IMR-90 (cell line): ENCODE measurements at places on chromosomes 1 and 21. TPM values are rescaled to one million over a fixed set of nuclear protein-coding genes. Genes with fewer than 3 reads are reported as not detected.

- no peak for DNase-seq
Measured at GRCh38 chr21:41833497-41834115, 45.5 kb downstream of the PRDM15 start.

The ZNF648 gene
- total RNA-seq, result not detected in 2 replicates

DNA sequence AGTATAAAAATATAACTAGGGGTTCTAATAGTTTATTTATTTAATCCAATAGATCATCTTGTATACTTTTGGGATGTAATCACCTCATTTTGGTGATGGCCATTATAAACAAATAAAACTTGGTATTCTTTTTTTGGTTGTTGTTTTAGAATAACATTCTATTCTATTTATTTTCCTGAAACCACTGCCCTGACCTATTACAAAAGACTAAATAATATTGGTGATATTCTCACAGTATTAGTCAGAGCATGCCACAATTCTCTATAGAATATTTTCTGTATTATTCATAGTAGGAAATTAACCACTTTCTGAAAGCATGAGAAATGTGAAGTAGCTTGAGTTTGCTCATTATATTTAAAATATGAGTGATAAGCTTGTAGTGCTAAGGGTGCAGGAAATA, 54.1 kb upstream of the LRRC7 start:
- peak; percentile 28 for DNase-seq

DNA sequence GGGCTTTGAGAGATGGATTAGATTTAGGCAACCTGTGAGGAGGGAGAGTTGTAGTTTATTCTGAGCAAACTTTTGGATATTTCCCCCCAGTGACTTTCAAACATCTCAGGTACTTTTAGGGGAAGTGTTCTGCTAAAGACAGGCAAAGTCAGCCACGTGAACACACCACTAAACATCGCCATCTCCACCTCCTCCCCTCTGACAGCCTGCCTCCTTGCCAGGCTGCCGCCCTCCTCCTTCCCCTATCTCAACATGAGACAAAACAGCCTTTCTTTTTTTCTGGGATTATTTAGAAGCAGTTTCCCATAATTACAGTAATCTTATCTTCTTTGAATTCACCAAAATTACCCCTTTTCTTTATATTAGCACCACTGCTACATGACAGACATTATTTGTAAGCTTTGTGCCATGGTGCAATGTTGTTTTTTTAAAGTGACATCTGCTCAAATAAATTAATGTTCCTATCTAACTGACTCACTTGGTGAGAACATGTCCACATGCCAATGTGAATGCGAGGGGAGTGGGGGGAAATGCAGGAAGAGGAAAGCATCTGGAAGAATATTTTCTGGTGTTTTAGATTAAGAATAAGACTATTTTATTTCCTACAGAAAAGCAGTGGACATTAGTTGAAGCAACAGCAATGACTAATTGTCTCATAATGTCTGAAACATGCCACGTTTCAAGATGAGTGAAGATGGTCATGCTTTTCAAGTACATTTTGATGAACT, 147.8 kb upstream of the ATP1B1 start:
- DNase-seq, result no peak

DNA sequence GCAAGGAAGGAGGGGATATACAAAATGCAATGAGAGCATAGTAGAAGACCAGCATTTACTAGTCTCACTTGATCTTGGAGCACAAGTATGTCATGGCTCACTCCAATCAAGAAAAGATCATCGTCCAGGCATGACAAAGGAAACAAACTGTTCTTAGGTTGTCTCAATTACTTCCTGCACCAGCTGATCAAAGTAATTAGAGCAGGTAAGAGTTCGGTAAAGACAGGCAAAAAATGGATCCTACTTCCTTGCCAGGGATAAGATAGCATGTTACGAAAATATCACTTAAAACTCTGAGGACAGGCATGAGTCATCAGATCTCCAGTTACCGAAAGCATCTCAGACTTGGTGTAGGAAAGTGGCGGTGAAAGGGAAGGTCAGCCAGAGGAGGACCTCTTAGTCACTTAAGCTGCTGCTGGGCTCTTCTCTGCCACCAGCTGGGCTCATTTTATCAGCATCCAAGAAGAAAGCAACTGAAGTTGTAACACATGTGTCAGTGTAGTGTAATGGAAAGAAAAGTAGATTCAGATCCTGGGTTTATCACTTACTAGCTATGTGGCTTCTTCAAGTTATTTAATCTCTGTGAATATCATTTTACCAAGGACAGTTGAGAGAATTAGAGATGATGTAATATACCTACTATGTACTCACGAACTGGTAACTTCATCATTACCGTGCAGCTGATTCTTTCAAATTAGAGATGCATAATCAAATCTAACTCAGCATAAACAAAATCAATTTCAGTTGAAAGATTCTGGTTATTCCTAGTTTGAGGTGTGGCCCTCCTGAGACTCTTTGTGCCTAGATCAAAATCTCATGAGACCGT, 46.8 kb downstream of the XCL1 start:
- DNase-seq, result peak; percentile 30

DNA sequence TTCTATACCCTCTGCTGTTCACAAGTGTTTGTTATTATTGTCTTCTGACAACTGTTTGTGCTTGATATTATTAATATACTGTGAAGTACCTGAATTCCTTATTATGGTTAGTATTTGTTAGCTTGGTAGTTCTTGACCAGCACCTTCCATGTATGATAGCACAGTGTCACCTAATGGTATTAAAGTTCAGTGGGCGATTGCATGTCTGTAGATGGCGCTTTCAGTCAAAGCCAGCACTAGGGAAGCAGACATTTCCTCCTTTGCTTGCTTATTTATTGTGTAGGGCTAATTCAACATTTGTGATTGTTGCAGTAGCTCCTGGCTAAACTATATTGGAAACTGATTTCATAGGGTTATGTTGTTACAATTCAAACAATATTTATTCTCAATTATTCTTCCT, 218.0 kb downstream of the ZP4 start:
- DNase-seq, result no peak

The CYP4A22 gene
- not detected in 2 replicates for total RNA-seq

The FGR gene
- not detected in 2 replicates for total RNA-seq

The ZBTB8A gene
- total RNA-seq, result 6.1 and 7.5 TPM in 2 replicates

- DNase-seq, result no peak
Measured at GRCh38 chr1:118954301-118954905, 33.7 kb downstream of the TBX15 start.

The DCST1 gene
- total RNA-seq, result not detected in 2 replicates

GRCh38 chr21:45791562-45792418, 148.3 kb downstream of the PCBP3 start:
- no peak for DNase-seq

The KIAA1614 gene
- 1.7 and 1.8 TPM in 2 replicates for total RNA-seq

The GPR37L1 gene
- not detected in 2 replicates for total RNA-seq

The LEMD1 gene
- not detected in 2 replicates for total RNA-seq

The AADACL3 gene
- total RNA-seq, result not detected in 2 replicates

The FCRL4 gene
- not detected in 2 replicates for total RNA-seq

GRCh38 chr21:33078907-33079582, 9.1 kb downstream of the OLIG1 start:
- DNase-seq, result peak; percentile 84

The CEP350 gene
- 36.4 and 55.8 TPM in 2 replicates for total RNA-seq
